Neuronal stem cell (in vitro differentiated cells): ENCODE measurements at places on chromosomes 12 and 14.

GRCh38 chr12:109723311-109723881 is 9.8 kb downstream of the FAM222A start:
- no peak for DNase-seq

DNA sequence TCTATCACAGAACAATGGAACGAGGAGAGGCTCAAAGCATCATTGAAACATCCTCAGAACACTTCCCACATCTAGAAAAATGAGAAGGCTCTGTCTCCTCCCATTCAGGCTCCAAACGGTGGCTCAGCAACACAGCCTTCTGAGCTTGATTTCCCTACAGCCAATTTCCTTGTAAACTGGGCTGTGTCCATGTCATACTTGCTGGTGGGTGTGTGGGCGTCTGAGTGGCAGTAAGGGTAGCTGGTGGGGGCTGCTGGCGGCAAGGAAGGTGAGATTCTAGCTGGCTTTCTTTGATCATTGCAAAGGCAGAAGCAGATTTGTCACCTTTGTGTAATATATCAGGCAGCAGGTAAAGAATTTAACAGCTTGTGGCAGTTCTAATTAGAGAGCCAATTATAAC is 163.7 kb downstream of the CALM1 start:
- no peak for DNase-seq

GRCh38 chr14:50718949-50719348 is 50.8 kb upstream of the SAV1 start:
- no peak for DNase-seq

DNA sequence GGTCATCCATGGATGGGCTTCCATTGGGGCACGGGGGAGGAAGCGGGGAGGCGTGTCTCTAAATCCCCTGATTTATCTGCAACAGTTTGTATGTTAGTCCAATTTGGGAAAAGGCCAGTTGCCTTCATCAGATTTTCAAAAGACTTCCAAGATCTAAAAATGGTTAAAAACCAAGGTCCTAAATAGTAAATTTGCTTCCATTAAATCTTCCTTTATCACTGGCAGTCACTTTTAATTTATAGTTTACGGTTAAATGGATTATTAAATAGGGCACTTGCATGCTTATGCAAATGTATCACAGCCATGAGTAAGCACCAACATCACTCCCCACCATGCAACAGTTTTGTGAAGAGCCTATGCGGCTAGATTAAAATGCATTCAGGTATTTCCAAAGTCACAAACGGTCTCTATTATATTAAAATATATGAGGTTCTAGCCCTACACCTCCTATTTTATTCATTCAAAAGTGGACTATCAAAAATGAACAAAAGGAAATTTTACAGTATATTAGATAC is 108.2 kb upstream of the GPHB5 start:
- no peak for DNase-seq

- DNase-seq = no peak
Observed at GRCh38 chr14:20797164-20797563, 5.5 kb downstream of the RNASE1 start.

GRCh38 chr14:69441948-69442347 is 42.6 kb upstream of the PLEKHD1 start:
- no peak for DNase-seq

DNA sequence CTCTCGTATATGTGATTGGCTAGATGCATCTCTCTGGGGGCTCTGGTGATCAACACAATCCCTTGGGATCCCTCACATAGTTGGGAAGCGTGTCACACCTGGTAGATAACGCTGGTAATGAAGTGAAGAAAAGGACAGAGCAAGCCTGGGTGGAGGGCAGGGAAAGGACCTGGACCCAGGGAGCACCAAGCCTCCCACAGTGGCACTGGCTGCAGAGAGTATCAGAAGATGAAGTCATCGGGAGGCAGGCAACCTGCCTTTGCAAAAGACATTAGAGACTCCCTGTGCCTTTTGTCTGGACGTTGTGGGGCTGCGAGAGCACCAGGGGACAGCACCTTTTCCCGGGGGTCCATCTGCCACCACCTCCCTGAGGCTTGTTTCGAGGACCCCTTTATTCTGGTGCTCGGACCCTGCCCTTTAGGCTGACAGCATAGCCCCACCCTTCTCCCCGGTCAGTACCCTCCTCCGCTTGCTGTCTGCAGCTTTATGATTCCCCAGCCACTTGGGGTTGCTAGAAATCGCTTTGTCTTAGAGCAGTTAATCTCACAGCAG is 116.4 kb downstream of the EML1 start:
- DNase-seq = no peak

- no peak for DNase-seq
Observed at GRCh38 chr14:105171004-105171673, 2.6 kb upstream of the JAG2 start.

DNA sequence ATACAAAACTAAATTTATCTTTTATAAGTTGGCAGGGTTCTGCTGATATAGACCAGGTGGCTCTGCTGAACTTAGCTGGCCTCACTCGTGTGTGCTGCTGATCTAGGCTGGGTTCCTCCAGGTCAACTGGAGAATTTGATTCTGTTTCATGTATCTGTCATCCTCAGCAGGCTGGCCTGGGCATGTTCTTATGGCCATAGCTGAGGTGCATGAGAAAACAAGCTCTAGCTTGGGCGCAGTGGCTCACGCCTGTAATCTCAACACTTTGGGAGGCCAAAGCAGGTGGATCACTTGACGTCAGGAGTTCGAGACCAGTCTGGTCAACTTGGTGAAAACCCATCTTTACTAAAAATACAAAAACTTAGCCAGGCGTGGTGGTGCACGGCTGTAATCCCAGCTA is 24.3 kb upstream of the BCL2L14 start:
- no peak for DNase-seq

DNA sequence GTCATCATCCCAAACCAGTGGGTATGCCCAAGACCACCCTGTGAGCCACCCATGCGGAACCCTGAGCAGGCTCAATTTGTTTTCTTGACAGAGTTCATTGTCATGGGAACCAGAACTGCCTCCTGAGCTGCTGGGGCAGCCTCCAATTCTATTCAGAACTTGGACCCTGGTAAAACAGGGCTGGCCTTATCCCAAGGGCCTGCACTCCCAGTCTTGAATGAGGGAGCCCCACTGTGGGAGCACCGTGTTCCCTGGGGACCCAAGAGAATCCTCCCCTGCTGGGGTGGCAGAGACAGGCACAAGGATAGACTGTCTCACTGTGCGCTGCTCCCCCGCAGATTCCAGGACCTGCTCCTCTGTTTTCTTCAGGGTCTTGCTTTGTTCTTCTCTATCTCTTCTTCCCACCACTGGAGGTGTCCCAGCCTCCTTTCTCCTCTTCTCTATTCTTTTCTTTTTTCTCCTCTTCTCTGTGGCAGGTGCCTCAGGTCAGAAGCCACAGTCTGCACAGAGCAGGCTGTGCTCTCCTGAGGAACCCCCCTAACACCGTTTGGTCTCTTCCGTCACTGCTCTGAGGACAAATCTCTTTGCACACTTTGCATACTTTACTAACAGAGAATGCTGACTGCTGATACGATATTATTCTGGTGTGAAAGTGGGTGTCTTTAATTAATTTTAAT is 31.2 kb upstream of the CHPT1 start:
- no peak for DNase-seq

DNA sequence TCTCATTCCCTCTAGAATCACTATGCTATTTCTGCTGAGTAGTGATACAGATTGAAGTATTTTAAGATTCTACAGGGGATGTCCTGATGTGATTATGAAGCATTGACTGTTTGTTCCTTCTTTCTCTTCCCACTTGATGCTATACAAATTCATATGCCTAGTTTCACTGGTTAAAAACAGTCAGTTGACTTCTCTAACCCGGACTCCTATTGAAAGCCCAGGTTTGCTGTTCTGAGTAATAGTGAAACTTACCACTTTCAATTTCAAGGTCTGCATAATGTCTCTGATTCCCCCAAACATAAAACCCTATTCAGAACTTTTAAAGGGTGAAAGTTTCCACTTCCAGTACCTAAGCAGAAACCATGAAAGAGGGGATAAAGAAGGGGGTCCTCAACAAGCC is 117.7 kb upstream of the RPL10L start:
- no peak for DNase-seq

GRCh38 chr12:106791531-106791930 is 17.0 kb downstream of the RIC8B start:
- no peak for DNase-seq

GRCh38 chr12:73863546-73863945 is 674.1 kb upstream of the ATXN7L3B start:
- no peak for DNase-seq

- no peak for DNase-seq
Observed at GRCh38 chr12:11564984-11565651, 84.4 kb upstream of the ETV6 start.

DNA sequence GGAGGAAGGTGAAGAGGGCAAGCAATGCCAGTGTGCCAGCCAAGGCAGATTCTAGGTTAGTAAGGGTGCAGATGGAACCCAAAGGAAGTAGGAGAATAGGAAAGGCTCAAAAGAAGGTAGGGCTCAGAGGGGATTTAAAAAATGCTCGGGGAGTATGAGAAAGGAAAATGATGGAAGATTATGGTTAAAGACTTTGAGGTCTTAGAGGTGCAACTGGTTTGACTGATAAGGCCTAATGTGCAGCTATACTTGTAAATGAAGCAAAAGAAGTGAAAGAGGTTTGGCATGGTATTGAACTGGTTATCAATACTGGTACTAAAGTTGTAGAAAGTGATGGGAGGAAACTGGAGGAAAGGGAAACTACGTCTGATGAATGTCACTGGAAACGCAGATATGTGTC is 94.7 kb downstream of the RPS6KA5 start:
- DNase-seq = no peak
